Activated CD4-positive, alpha-beta T cell treated with anti-CD3 and anti-CD28 coated beads, Interleukin-2, amount 50 U/mL, for 16 hours (primary cell): ENCODE measurements at places on chromosomes 7 and 10.

- DNase-seq = no peak
These were observed 234.3 kb downstream of the ADAM12 start for GRCh38 chr10:126153711-126154628.

DNA sequence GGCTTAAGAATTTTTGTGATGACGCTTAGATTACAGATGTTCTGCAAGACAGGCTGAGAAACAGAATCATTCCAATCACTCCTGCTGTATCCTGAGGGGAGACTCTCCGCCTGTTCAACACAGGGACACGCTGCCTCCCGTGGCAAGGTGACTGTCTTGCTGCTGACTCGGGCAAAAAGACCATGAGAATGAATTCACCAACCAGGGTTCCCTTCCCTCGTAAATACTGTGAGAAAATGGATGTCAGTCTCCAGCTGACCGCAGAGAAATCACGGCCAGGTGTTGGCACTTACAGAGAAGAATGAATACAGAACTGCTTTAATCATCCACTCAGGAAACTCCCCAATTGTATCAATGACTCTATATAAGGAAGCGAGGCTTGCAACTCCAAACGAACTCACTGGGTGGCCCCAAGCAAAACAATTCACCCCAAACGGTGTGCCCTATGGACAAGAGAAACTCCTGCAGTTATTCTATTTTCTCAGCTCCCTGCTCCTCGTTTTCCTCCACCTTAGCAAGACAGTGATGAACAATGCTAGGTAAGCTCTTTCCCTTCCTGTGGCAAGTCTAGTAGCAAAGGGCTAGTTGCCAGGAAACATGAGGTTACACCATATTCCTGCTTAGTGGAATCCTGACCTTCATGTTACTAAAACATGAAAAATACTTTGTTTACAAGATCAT is 22.8 kb downstream of the GNA12 start:
- no peak for DNase-seq

DNA sequence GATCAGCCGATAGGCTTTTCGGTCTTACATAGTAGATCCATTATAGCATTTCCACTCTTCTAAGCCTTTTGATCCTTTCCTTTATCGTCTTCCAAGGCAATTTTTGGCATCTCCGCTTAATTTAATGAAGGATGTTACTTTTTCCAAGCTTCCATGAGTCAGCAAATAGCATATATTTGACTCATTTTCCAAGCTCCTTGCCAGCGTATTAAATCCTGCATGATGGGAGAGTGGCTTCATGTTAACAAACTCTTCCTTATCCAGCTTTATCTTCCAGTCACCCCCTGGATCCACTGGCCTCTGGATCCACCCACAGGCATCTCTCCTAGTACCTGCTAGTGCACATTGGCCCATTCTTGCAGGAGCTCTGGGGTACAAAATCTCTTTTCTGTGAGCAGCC is 13.0 kb downstream of the OR9A2 start:
- DNase-seq = no peak

DNA sequence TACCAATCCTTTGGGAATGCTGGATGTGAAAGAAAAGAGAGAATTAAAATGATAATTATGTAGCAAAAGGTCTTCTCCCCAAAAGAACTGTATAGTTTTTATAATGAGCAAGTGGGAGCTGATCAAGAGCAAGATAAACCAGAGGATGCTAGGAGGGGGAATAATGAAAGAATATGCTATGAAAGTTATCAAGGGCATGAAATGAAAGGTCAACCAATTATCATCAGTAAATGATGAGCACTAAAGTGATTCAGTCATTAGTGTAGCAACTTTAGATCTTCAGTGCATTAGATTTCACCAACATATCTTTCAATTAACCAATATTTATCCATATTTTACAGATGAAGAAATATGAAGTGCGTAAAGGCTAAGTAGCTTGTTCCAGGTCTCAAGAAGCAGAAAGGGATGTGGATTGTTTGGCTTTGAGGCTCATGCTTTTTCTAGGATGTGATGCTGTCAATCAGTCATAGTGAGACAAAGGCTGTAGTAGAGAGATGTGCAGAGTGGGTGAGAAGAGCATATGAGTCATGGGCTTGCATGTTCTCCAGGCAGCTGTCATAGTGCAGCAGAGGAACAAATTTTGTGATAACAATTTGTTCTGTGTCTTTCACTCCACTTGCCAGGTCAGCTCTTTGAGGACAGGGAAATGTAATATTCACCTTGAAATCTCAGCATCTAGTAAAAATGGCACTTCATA is 5.7 kb upstream of the OR2F2 start:
- peak; percentile 74 for DNase-seq

DNA sequence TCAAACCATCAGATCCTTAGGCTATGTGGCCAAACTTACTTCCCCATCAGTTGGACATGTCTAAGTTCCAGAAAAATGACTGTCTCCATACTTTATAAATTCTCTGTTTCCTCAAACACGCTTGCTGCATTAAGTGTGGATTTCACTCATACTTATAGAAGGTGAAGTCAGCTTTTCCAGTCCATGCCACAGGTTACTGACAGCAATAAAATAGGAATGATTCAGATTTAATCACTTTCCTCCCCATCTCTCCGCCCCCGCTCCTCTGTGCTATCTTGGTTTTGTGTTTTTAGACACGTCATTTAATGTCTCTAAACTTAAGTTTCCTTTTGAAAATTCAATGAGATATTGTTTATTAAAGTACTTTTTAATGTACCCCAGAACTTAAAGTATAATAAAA is 1098.0 kb upstream of the C7orf33 start:
- DNase-seq = no peak

- no peak for DNase-seq
These were observed 252.8 kb downstream of the DPP6 start for GRCh38 chr7:154304740-154305700.

DNA sequence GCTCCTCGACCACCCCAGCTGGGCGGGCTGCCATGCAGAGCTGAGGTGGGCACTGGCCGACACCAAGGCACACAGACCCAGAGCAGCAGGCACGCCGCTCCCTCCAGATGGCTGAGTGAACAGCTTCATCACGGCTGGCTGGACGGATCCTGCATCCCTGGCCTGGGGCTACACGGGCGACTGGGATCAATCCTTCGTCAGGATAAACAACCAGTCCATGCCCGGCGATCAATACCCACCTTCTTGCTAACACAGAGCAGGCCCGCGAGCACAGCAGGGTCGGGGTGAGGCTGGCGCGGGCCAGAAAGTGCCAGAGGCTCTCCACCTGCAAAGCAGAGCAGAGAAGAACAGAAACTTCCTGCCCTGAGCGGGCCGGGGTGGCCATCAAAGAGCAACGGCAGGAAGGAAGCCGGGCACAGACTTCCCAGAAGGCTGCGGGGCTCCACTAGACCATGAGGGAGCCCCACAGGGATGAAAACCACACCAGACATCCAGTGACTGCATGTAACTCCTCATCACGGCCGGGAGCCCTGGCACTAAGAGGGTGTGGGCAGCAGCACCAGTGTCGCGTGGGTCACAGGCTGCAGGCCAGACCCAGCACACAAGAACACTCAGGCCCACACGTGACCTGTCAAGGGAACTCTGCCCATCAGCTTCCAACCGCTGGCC is 166.4 kb downstream of the MAD1L1 start:
- DNase-seq = no peak

- no peak for DNase-seq
These were observed 192.5 kb downstream of the EBF3 start for GRCh38 chr10:129771576-129771975.

DNA sequence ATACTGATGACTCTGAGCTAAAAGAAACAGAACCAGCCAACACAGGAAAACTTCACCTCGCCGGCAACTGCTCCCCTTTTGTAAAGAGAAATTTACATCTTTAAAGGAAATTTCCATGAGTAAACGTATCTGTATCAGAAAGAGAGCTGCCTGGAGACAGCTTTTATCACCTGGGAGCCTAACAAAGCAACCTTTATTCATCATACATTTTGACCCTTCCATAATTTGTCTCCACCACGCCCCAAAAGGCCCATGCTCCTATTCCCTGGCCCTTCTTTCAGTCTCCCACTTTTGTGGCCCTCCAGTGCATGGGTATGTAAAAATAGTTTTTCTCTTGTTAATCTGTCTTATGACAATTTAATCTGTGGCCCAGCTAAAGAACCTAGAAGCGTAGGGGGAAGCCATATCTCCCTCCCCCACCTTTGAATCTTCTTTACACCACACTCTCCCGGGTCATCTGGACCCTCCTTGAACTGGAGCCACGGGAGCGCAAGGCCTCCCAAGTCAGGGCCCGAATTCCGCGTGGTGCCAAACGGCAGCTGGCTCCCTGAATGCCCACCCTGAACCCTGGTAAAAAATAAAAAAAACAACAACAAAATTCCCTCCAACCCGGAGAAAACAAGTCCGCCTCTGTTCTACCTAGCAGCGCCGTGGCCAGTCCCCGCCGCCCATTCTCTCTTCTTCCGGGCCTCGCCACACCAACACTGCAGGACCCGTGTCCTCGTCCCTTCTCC is 15.4 kb upstream of the FKBP9 start:
- no peak for DNase-seq

GRCh38 chr7:98800996-98801395 is 68.8 kb downstream of the TMEM130 start:
- no peak for DNase-seq

DNA sequence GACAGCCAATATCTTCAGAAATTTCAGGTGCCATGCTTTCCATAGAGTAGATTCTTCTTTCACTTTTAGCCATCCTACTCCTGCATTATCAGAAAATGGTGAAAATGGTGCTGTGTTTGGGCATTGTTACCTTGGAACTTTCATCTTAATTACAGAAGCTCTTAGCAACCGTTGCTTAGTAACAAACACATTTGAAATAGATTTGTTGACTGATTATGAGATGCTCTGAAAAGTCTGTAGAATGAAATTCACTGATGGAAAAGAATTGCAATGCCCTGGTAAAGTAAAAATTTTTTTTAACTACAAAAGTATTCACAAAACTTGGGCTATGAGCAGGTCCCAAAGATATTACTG is 249.3 kb upstream of the NEBL start:
- no peak for DNase-seq

DNA sequence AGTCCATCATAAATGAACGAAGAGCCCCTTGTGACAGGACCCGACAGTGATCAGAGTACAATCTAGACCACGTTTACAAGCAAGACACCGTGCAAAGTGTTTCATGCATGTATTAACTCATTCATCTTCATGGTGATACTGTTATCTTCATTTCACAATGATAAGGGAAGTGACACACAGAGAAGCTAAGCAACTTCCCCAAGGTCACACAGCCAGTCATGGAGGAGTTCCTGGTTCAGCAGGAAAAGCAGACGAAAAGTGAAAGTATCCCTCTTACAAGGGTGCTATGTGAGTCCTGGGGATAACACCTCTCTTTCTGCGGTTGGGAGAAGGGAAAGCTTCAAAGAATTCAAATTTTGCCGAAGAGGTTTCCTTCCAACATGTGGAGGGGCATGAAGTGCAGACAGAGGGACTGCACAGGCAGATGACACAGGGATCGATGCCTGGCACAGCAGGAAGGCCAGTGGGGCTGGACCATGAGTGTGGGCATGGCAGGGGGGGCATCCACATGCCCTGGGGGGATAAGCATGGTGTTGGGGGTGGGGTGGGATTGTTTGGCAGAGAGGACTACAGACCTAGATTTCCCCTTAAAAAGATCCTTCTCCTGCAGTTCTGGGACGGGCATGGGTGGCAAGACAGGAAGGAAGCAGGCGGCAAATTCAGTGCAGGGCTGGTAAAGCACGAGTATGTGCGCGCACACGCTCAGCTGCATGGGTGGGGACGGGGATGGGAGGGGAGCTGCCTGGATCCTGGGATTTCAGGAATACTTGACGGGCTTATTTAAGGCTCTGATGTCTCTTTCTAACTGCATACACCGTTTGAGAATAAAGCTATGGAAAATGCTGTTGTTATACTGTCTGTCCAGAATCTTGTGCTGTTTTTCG is 33.5 kb upstream of the DDC start:
- DNase-seq = no peak
